Omental fat pad (tissue), 4 donors: ENCODE measurements at places on chromosomes 4 and X.

DNA sequence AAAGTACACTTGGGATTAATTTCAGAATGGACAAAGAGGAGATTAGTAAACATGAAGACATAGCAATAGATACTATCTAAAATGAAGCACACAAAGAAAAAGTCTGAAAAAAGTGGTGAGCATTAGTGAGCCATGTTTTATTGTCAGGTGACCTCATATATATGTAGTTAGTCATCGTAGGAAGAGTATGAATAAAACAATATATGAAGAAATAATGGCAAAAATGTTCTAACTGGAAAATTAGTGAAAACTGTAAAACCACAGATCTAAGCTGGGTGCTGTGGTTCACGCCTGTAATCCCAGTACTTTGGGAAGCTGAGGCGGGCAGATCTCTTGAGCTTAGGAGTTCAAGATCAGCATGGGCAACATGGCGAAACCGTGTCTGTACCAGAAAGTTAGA is 67.9 kb downstream of the RBPJ start:
- DNase-seq: no peak

GRCh38 chr4:2094545-2094944 is 35.4 kb downstream of the NAT8L start:
- no peak for DNase-seq

DNA sequence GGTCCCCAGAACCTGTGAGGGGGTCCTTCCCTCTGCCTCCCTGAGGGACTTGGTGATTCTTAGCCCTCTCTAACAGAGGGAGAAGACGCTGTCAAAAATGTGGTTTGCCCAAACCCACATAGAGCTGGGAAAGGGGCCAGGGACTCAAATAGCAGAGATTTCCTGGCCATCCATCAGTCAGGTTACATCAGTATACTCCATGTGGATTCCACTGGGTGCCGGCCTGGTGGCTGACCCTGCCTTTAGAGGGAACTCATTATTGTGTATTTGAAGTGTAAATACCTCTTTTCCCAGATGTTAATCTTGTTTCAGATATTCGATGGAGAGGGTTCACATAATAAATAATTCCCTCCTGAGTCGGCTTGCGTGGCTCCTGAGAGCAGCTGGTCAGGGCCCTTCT is 130.3 kb downstream of the TBL1X start:
- no peak for DNase-seq

DNA sequence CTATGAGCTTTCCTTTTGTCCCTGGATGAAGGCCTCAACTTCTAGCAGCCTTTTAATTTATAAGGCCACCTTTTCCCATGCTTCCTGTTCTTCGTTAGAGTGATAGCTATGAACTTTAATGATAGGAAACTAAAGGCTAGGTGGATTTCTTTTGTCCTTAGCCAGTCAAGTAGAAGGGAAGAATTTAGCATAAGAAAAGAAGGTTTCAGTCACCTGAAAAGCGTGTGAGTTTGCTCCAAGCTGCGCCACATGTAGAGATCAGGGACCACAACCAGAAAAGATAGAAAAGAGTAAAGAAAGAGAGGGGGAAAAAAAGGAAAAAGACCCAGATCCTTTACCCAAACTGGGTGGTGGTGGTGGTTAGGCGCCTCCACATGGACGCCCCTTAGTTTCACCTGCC is 28.6 kb downstream of the LUZP4 start:
- DNase-seq: no peak

- peak; percentile 44 for DNase-seq
Observed at GRCh38 chr4:77818602-77819403, at the start of gene CNOT6L. TSS of gene CNOT6L (minus strand) at chr4:77819368. CDS start at chr4:77819308, 60 bp downstream.

DNA sequence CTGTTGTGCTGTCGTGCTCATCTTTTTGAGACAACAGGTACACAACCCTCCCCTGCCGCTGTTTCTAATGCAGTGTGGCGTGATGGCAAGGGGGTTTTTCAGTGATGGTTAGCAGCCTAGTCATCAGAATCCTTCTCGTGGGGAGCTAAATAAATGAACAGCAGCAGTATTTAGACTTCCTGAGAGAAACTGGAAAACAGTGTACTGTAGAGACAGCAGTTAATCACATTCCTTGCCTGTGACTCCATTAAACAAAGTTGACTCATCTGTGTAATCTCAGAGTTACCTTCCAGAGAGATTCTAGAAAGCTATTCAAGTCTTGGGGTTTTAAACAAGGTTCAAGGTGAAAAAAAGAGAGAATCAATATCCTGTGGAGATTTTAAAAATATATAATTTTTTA is 1753.2 kb upstream of the PCDH7 start:
- no peak for DNase-seq

- DNase-seq: no peak
Observed at GRCh38 chr4:80006935-80007744, 65.9 kb downstream of the ANTXR2 start.
